IMR-90 (cell line): ENCODE measurements at places on chromosomes 3 and 15. TPM values are rescaled to one million over a fixed set of nuclear protein-coding genes. Genes with fewer than 3 reads are reported as not detected.

Gene EPM2AIP1
- total RNA-seq, result 13.4 and 21.9 TPM in 2 replicates

Gene LRRC2
- 4.1 and 4.7 TPM in 2 replicates for total RNA-seq

Gene GOLGA8Q
- 0.18 and 0.28 TPM in 2 replicates for total RNA-seq

Gene FAIM
- 2.5 and 5.3 TPM in 2 replicates for total RNA-seq

Gene GRK7
- not detected in 2 replicates for total RNA-seq

Gene ZNF502
- 5.7 and 6.1 TPM in 2 replicates for total RNA-seq

Gene GOLIM4
- 71.2 and 90.0 TPM in 2 replicates for total RNA-seq

Gene SPINK8
- not detected in 2 replicates for total RNA-seq

Gene HAPLN3
- total RNA-seq, result 4.4 and 5.9 TPM in 2 replicates

Gene ARL14
- under 0.01 and 0.18 TPM in 2 replicates for total RNA-seq

Gene EIF4E3
- total RNA-seq, result 0.72 and 0.83 TPM in 2 replicates

Gene CPLX3
- not detected in 2 replicates for total RNA-seq

Gene LRRN1
- under 0.01 and 0.18 TPM in 2 replicates for total RNA-seq

Gene COL6A5
- total RNA-seq, result not detected in 2 replicates

Gene CHRM5
- total RNA-seq, result under 0.01 TPM in 2 replicates

Gene CFAP161
- not detected in 2 replicates for total RNA-seq

Gene SLC9C1
- not detected in 2 replicates for total RNA-seq

Gene SNRK
- 20.6 and 23.1 TPM in 2 replicates for total RNA-seq

Gene KBTBD12
- total RNA-seq, result not detected in 2 replicates

Gene ARHGEF26
- 2.0 and 3.1 TPM in 2 replicates for total RNA-seq

Gene U2SURP
- 29.4 and 58.3 TPM in 2 replicates for total RNA-seq

Gene MOBP
- total RNA-seq, result not detected in 2 replicates

Gene CCDC54
- total RNA-seq, result not detected in 2 replicates

Gene GXYLT2
- total RNA-seq, result 11.1 and 11.4 TPM in 2 replicates

Gene KIF23
- 56.1 and 70.5 TPM in 2 replicates for total RNA-seq

Gene CLPX
- 25.8 and 29.4 TPM in 2 replicates for total RNA-seq
